ENCODE measurements at places on chromosomes 13 and 19. TPM values are rescaled to one million over a fixed set of nuclear protein-coding genes. Genes with fewer than 3 reads are reported as not detected.

- DNase-seq = no peak
These were observed 5.7 kb downstream of the ZNF653 start for GRCh38 chr19:11499890-11500420.

TTC9B gene
- 0.21 TPM for polyA plus RNA-seq

DNA sequence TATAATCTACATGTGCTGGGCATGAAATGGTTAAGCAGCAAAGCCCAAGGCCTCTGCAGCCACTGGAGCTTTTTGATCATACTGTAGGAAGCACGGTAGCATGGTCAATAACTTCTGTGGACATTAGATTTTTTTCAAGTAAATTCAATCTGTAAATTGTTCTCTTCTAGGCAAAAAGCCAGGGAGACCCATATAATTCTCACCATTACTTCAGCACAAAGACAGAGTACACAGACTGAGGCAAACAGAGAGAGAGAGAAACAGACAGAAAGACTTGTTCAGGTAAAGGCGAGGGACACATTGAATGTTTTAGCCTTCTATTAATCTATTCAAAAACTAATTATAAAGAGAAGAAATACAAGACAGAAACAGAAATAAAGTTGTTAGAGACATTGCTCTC lies 349.4 kb downstream of the RFC3 start:
- DNase-seq = no peak

- DNase-seq = peak; percentile 97
These were observed 6.6 kb upstream of the BCL3 start for GRCh38 chr19:44741841-44742329.

GRCh38 chr19:15417699-15418098 lies 1.1 kb downstream of the AKAP8L start:
- DNase-seq = no peak

DNA sequence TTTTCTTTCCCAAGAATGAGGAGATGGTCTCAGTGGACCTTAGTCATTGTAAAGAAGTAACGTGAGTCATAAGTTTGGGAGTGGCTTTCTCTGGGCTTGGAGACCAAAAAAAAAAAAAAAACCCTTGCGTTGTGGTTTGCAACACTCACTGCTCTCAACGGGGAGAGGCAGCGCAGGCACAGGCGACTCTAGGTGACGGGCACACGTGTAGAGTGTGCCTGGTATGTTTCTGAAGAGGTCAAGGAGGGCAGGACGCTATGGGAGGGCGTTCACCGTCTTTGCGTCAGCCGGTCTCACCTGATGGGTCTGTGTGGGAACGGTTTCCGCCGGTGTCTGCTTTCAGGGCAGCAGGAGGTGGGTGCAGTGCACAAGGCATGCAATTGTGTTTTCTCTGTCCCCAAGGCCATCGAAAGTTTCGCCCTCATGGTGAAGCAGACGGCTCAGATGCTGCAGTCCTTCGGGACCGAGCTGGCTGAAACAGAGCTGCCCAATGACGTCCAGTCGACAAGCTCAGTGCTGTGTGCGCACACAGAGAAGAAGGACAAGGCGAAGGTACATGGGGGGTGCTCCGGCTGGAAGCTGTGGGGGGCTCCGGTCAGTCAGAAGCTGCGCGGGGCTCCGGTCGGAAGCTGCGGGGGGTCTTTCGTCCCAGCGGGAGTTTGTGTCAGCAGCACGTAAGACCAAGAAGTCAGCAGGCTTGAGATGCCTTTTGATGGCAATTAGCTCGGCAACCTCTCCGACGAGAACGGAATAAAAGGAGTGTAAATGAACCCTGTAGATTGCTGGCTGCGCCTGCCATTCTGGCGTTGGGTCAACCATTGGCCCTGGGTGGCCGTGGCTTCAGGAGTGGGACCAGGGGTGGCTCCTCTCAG lies 40.8 kb upstream of the F7 start:
- DNase-seq = no peak

GRCh38 chr13:99050983-99051488 lies 73.2 kb upstream of the DOCK9 start:
- no peak for DNase-seq

DNA sequence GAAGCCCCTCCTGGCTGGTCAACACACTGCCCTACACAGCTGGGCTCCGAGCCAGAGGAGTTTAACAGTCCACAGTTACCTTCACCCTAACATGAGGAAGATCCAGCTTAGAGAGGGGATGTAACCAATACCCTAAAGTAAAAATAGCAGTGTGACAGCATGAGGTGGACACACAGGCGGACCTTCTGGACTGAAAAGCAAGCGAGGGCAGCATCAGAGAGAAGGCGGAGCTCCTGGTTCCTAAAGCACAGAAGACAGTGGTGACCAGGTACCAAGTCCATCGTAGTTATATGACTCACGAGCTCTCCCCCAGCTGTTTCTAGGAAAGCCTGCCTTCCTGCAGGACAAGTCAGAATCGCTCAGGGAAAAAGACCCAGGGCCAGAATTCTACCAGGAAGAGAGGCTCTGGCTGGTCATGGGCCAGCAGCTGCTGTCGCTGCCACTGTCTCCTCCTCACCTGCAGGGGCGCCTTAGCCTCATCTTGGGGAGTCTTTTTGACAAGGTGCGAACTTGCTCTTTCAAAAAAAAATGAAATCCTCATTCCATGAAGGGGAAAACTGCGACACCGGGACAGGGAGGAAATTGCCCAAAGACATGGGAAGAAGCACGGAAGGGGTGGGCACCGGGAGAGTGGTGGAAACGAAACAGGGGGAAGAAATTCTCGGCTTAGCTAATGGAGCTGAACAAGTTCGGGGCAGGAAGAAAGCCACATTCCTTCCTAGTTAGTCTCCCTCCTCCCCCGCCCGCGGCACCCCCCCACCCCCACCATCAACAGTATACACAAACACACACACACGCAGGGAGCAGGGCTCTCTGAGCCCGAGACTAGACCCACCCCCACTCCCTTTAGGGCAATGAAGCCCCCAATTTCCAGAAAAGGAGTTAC lies 1.7 kb downstream of the ELL start:
- DNase-seq = peak; percentile 92

DNA sequence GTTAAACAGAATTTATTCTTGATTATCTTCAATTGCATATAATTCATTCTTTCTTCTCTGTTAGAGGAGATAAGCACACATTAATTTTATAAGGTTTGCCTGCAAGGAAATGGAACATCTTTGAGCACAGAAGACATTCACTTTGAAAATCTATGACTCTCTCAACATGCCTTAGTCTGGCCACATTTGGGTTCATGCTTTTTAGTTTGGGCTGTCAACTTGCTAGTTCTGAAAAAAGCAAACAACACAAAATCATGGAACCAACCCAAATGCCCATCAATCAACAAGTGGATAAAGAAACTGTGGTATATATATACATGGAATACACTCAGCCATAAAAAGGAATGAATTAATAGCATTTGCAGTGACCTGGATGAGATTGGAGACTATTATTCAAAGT lies 71.5 kb downstream of the CYSLTR2 start:
- DNase-seq = no peak

DNA sequence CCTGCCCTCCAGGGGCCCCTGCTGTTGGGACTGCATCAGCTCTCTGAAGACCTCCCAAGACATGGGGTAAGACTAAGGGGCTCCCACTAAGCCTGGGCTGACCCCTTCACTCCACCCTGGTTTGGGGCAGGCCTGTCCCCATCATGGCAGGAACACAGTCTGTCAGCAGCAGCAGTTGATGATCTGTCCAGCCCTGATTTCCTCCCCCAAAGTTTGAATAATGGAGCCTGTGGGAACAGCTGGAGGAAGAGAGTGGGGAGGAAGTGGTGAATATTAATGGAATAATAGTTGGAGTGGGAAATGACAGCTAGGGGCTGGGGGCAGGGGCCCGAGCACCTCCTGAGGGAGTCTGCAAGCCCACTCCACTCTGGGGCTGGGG lies 1.3 kb upstream of the B3GNT8 start:
- no peak for DNase-seq

- peak; percentile 57 for DNase-seq
These were observed 35.6 kb upstream of the PSPC1 start for GRCh38 chr13:19818223-19818842.

GRCh38 chr19:35223084-35223790 lies 5.3 kb downstream of the FAM187B start:
- no peak for DNase-seq

DNA sequence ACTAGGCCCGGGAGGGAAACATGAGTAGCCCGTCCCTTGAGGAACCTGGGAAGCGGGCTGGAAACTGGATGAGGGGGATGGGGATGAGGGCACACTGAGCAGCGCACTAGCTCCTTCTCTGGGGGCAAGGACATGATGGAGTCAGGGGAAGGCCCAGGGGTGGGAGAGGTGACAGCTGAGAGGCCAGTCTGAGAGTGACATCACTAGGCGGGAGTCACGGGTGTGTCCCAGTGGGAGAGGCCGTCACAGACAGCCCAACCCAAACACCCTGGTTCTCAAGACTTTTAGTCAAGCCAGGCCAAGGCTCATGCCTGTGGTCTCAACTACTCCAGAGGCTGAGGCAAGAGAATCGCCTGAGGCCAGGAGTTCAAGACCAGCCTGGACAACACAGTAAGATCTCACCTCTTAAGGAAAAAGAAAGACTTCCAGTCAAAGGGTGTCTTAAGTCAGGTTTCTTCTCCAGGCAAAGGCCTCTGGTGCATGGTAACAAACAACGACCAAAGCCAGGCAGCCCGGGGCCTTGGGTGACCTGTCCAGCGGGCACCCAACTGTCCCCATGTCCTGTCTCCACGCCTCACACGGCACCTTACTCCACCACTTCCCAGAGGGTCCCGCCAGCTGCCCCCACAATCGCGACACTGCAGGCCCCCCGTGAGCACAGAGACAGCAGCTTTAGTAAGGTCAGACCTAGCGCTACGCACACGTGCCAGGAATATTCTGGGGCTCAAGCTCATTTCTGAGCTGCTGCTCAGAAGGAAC lies 25.5 kb upstream of the TIMM44 start:
- DNase-seq = no peak

- DNase-seq = no peak
These were observed 21.7 kb downstream of the KCTD15 start for GRCh38 chr19:33818411-33818810.

GRCh38 chr13:107119989-107120881 lies 552.3 kb upstream of the ARGLU1 start:
- DNase-seq = peak; percentile 50

- DNase-seq = no peak
These were observed 32.3 kb downstream of the TMPRSS9 start for GRCh38 chr19:2392366-2392765.

ELSPBP1 gene
- polyA plus RNA-seq = 1.9 TPM

ZNF540 gene
- polyA plus RNA-seq = 1.9 TPM

URAD gene
- 38.1 TPM for polyA plus RNA-seq

GRCh38 chr13:46909042-46909441 lies 12.2 kb upstream of the HTR2A start:
- no peak for DNase-seq

FBN3 gene
- 6.4 TPM for polyA plus RNA-seq

TMEM59L gene
- polyA plus RNA-seq = 9.1 TPM

DNA sequence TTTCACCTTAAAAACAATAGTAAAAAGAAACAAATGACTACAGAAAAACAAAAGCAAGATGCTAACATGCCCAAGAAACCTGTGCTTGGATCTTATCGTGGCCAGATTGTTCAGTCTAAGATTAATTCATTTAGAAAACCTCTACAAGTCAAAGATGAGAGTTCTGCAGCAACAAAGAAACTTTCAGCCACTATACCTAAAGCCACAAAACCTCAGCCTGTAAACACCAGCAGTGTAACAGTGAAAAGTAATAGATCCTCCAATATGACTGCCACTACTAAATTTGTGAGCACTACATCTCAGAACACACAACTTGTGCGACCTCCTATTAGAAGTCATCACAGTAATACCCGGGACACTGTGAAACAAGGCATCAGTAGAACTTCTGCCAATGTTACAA lies 6.0 kb downstream of the CKAP2 start:
- DNase-seq = no peak

- no peak for DNase-seq
These were observed 10.1 kb downstream of the PAF1 start for GRCh38 chr19:39380521-39381502.

AMER2 gene
- polyA plus RNA-seq = 0.02 TPM

KRTDAP gene
- polyA plus RNA-seq = 0.97 TPM

ZSWIM9 gene
- 1.5 TPM for polyA plus RNA-seq

DNA sequence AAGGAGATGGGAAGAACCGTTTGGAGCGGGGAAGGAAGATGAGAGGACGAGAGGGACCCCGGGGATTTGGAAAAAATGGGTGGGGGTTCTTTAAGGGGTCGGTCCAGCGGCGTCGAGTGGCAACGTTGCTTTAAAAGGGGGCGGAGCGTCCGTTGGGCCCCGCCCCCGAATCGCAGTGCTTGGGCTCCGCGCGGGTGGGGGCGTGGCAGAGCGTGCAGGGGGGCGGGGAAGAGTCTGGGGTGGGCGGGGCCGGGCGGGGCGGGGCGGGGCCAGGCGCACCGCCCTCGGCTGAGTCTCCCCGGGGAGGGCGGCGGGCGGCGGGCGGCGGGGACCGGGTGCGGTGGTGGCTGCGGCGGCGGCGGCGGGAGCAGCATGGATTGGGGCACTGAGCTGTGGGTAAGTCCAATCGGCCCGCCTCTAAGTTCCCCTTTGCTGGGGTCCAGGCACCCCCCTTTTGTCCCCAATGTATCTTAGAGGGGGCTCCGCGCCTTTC lies at the start of gene TRIP10:
Gene TRIP10 (plus strand): TSS at position 291 of the 493 bp plus-strand sequence. CDS start 82 bp downstream, at position 373.
- peak; percentile 96 for DNase-seq

GRCh38 chr13:74336546-74336945 lies 202.3 kb upstream of the KLF12 start:
- no peak for DNase-seq

DNA sequence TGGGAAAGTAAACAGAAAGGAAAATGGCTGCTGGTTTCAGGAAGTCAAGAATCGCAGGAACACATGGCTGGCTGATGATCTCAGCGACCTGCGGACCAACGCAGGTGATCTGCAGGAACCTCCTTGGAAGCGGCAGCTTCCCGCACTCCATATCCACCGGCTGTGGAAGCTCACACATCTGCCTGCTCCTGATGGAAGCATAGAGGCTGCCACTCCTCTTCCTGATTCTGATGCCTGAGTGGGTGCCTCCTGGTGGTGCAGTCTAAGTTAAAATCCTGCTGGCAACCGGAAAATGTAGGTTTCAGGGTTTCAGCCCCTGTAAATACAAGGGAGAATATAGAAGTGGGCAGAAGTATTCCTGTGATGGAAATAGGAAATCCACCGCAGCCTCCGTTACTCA lies 75.5 kb downstream of the TNFSF13B start:
- no peak for DNase-seq

DNA sequence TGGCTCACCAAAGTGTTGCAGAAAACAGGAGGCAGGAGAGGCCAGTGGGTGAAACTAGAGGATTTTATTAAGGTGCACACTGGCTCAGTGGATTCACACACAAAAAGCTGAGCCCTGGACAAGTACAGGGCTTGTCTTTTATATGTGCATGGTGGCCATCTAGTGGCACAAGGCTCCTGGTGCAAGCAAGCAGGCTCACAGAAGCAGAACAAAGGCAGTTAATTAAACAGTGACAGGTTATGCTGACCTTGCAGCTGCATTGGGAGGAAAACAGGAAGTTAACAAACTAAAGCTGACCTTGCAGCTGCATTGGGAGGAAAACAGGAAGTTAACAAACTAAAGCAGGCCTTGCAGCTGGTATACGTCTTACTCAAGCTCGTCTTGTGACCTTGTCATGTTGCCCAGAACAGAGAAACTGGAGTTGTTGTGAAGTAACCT lies 65.3 kb upstream of the ZNF681 start:
- no peak for DNase-seq

- DNase-seq = no peak
These were observed 104.9 kb downstream of the HSPH1 start for GRCh38 chr13:31056644-31057271.

DAND5 gene
- polyA plus RNA-seq = not detected

- no peak for DNase-seq
These were observed 40.0 kb upstream of the GAS6 start for GRCh38 chr13:113903912-113904311.

- peak; percentile 30 for DNase-seq
These were observed 29.0 kb upstream of the SLITRK6 start for GRCh38 chr13:85828094-85828684.

- no peak for DNase-seq
These were observed 17.1 kb upstream of the GRWD1 start for GRCh38 chr19:48428670-48429069.

FXYD7 gene
- polyA plus RNA-seq = 0.46 TPM
